ENCODE measurements at places on chromosomes 11 and 22.

DNA sequence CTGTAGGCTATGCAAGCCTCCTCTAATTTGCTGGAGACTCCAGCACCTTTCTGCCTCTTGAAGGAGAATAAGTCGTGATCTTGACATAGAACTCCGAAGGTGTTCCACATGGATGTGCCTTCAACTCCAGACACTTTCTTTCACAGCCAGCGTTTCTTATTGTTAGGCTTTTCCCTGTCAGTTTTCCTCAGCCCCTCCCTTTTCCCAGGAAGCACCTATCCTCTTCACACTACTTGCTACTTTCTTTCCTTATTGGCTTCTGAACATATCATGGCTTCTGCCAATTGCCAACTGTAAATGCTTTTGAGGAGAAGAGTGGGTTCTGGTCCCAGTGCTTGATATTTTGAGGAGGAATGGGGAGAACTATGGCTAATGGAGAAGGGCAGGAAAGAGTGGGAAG lies 216.3 kb upstream of the PGR start:
- no peak for DNase-seq

GRCh38 chr22:43919106-43919973 lies 4.3 kb upstream of the PNPLA3 start:
- DNase-seq = no peak

DNA sequence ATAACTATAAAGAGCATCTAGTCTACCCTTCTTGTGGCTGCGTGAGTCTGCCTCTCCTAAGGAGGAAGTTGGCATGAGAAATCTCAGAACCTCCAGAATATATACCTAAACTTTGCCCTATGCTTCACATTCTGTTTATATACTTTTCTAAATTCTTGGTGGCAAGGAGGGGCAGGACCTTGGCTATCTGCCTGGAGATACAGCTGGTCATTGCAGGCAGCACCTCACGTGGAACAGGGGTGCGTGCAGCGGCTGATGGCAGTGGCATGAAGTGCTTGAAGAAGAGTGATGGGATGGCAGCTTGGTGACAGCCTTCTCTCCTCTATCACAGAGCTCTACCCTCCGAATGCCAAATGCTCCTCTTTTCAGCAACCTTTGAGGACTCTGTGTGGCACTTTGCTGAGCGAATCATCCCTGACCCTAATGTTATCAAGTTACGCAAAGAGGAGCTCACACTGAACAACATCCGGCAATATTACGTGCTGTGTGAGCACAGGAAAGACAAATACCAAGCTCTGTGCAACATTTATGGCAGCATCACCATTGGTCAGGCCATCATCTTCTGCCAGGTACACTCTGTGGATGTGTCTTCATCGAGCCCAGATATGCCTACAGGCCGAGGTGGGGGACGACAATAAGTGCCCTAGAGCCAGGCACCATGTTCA lies 12.5 kb downstream of the DDX25 start:
- DNase-seq = no peak

GRCh38 chr11:131683131-131683530 lies 312.7 kb downstream of the NTM start:
- no peak for DNase-seq

DNA sequence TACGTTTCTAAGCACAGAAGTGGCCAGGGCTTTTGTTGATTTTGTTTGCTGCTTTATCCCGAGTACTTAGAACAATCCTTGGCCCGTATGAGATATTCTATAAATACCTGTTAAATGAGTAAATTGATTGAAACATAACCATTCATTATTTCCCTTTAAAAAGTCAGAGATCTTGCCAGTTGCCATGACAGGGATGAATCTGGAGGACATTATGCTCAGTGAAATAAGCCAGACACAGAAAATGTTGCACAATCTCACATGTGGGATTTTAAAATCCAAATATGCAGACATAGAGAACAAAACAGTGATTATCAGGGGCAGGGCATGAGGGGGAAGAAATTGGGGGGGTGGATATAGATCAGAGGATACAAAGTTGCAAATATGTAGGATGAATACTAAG lies 1240.1 kb downstream of the LRRC4C start:
- DNase-seq = no peak

DNA sequence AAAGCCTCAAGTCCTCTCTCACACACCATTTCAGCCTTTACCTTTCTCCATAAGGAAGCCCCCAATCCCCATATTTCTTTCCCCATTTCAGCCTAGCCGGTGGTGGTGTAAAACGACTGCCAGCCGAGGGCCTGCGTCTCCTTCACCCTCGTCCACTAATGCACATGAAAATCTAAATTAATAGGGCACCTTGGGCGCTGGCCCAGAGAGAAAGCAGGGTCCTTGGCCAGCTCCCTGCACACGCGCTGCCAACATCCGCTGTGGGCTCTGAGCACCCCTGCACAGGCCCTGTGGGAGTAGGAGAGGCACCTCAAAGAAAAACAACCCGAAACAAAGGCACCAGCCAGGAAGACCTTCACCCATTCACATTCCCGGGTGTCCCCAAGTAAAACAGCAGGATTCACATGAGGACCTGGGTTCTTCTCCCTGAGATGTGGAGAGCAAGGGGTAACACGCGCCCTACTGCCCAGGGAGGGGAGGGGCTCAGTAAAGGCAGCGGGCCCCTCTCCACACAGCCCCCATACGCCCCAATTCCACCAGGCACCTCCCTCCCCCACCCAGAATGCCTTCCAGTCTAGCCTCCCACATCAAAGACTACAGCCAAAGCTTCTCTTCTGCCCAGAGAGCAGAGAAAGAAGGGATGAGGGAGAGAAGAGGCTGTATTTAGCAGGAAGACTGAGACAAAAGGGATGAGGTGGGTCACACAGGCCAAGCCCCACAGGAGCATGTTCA lies 79.0 kb downstream of the MICAL3 start:
- DNase-seq = no peak
